Psoas muscle (tissue), 8 donors: ENCODE measurements at places on chromosomes 5 and 9. TPM values are rescaled to one million over a fixed set of nuclear protein-coding genes. Genes with fewer than 3 reads are reported as not detected.

Gene RGS7BP
- 0.37 TPM for total RNA-seq

GRCh38 chr9:111910428-111910827, 13.8 kb downstream of the UGCG start:
- H3K36me3 ChIP-seq: no peaks in the 10 kb centered on the region
- H3K27ac ChIP-seq: no peak overlapping the region
- H3K4me1 ChIP-seq: peaks cover 15% of the 10 kb centered on the region
- DNase-seq: no peak
- no peaks in the 10 kb centered on the region for H3K27me3 ChIP-seq

DNA sequence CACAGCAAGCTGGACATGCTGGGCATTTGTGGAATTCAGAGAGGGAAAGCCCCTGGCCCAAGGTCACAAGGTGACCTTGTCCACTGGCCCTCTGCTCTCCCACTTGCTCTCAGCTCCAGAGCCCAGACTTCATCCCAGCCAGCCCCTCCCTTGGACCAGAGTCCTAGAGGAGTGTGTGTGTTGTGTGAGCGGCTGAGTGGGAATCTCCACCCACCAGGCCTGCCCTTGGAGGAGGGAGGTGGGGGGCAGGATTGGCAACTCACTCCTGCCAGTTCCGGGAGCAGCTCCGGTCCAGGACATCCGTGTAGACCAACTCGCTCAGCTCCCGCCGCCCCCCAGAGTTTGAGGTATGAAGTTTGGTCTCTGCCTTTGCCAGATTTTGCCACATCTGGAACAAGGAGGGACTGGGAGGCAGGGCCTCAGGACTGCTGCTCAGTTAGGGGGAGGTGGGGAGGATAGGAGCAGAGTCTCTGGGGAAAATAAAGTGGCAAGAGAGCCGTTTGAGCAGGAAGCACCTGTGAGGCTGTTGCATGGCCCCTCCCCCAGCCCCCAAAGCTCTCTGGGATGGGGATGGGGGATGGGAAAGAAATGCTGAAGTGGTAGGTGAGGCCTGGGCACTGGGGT, 1.4 kb downstream of the MZB1 start:
- H3K27ac ChIP-seq: no peak overlapping the region
- H3K27me3 ChIP-seq: no peaks in the 10 kb centered on the region
- no peak overlapping the region for H3K4me3 ChIP-seq
- DNase-seq: no peak

- DNase-seq: no peak
- no peak overlapping the region for H3K27ac ChIP-seq
- no peaks in the 10 kb centered on the region for H3K36me3 ChIP-seq
- H3K4me3 ChIP-seq: no peak overlapping the region
Measured at GRCh38 chr5:93476251-93476742, 104.7 kb downstream of the NR2F1-AS1 start.

Gene ACSL6
- 1.1 TPM for total RNA-seq
